Type B pancreatic cell (in vitro differentiated cells): ENCODE measurements at places on chromosomes 1 and 21. TPM values are rescaled to one million over a fixed set of nuclear protein-coding genes. Genes with fewer than 3 reads are reported as not detected.

Gene LEFTY2
- not detected in 2 replicates for total RNA-seq

Gene RAB3B
- total RNA-seq: 16.9 and 19.2 TPM in 2 replicates

Gene LCE2B
- not detected in 2 replicates for total RNA-seq

Gene TNFRSF8
- total RNA-seq: 0.07 and 0.14 TPM in 2 replicates

DNA sequence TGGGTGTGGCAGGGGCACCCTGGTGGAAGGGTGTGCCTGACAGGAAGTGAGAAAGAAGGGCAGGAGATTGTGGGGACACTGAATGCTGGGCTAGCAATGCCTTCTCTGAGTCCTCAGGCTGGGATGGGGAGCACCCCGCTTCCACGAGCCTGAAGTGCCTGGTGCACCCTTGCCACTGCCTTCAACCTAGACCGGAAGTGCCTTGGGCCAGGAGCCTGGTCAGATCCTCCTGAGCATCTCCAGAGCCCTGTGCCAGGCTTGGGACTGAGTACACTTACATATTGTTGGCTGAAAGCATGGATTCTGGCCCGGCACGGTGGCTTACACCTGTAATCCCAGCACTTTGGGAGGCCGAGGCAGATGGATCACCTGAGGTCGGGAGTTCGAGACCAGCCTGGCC lies 205.8 kb upstream of the EDN2 start:
- peaks cover 7% of the 10 kb centered on the region for H3K27me3 ChIP-seq
- no peak overlapping the region for H3K27ac ChIP-seq
- no peak overlapping the region for H3K4me3 ChIP-seq
- no peaks in the 10 kb centered on the region for H3K36me3 ChIP-seq

DNA sequence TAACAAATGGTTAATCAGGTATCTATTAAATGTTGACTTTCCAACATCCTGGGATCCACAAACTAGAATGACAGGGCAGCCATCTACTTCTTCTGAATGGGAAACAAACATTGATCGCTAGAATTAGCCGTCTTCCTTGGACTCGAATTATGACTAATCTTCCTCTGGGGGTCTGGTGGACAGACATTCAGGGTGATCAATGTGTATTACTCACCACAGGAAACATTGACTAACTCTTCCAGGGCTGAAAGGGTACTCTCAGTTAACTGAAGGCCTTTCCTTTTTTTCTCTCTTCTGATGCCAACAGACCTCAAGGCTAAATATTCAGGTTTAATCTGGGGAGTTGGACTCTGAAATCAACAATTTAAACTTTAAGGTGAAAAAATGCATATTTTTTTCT lies 9.5 kb downstream of the NOL9 start:
- no peaks in the 10 kb centered on the region for H3K27me3 ChIP-seq
- H3K27ac ChIP-seq: no peak overlapping the region
- no peak for DNase-seq
- no peaks in the 10 kb centered on the region for H3K4me1 ChIP-seq

DNA sequence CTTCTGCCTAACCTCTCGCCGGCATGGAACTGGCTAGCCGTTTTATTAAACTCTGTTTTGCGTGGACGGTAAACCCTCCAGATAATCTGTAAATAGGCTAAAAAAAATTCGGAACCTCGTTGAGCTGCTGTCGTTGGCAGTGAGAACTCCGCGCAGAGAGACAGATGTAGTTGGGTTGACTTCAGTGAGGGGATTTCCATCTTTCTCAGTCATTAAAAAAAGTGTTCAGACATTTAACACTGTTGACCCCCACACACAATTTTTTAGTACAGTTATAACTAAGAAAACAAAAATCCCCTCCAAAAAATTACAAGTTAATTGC lies 464 bp downstream of the PARK7 start:
- H3K27me3 ChIP-seq: no peaks in the 10 kb centered on the region
- peak overlapping the region; percentile 95 for H3K4me3 ChIP-seq
- no peak for DNase-seq
- peak overlapping the region; percentile 95 for H3K27ac ChIP-seq
- peaks cover 18% of the 10 kb centered on the region for H3K36me3 ChIP-seq

GRCh38 chr21:14947613-14948160 lies 117.1 kb downstream of the NRIP1 start:
- H3K27me3 ChIP-seq: no peaks in the 10 kb centered on the region
- no peaks in the 10 kb centered on the region for H3K36me3 ChIP-seq
- peaks cover 3% of the 10 kb centered on the region for H3K4me1 ChIP-seq

- no peak for DNase-seq
- peaks cover 20% of the 10 kb centered on the region for H3K27me3 ChIP-seq
- H3K4me3 ChIP-seq: no peak overlapping the region
- peaks cover 39% of the 10 kb centered on the region for H3K4me1 ChIP-seq
Observed at GRCh38 chr1:160171980-160172379, 18.4 kb upstream of the CASQ1 start.

DNA sequence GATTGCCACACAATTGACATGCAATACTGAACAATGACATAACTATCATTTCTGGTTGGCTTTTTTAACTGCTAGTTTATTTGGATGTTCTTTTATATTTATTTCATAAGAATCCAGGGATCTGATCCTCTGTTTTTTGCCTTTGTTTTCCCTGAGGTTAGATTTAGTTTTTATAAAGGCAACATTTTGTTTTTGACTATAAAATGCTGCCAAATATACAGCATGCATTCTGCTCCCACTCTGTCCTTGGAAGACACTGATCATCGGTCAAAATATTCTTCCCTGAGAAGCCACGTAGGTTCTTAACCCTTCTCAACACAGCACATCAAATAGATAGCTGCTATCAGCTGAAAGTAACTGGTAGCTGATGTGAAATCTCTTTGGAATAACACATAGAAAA lies 52.5 kb downstream of the LYPLAL1 start:
- no peak overlapping the region for H3K27ac ChIP-seq
- no peaks in the 10 kb centered on the region for H3K27me3 ChIP-seq
- DNase-seq: no peak
- no peaks in the 10 kb centered on the region for H3K4me1 ChIP-seq
- peaks cover 31% of the 10 kb centered on the region for H3K36me3 ChIP-seq

DNA sequence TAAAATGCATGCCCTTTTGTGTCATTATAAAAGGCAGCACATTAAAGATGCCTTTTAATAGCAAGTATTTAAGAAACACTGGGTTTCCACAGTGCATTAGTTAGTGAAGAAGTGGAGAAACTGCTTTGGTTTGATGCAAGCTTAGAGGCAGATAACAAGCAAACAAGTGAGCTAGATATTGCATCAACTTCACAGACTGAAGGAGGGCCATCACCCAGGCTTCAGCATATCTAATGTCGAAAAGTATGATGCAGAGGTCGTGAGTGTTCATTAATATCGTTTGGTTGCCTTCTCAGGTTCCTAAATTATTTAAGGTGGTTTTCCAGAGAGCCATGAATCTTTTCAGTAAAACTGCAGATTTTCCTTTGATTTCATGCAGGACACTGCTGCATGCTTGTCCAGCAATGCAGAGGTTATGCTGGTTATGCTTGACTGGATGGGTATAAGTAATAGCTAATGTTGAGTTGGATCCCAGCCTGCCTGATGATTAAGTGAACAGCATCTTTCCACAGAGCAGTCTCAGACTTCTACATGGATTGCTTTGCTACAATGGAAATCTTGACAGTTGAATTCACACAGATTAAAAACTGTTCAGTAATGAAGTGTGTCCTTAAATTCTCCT lies 69.7 kb upstream of the IPO9 start:
- peaks cover 66% of the 10 kb centered on the region for H3K4me1 ChIP-seq
- H3K27me3 ChIP-seq: no peaks in the 10 kb centered on the region
- no peak overlapping the region for H3K4me3 ChIP-seq
- H3K27ac ChIP-seq: no peak overlapping the region
- no peak for DNase-seq

DNA sequence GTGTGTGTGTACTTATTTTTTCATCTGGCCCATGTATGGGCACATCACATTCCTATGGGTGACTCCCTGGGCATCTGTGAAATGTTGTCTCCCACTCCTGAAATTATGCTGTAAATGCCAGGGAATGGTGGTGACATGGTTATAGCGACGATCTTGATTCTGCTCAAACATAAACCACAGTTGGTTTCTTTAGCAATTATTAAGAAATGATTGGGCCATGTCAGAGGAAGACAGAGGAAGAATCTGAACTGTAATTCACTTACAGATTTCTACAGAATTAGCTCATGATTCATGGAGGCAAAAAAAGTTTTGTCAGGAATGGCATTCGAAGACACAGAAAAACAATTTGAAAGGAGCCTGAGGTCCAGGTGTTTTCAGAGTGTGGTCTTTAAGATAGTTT lies 25.8 kb upstream of the KCNE1 start:
- H3K27ac ChIP-seq: peak overlapping the region; percentile 26
- DNase-seq: no peak
- no peaks in the 10 kb centered on the region for H3K27me3 ChIP-seq
- no peak overlapping the region for H3K4me3 ChIP-seq
- peaks cover 3% of the 10 kb centered on the region for H3K36me3 ChIP-seq

DNA sequence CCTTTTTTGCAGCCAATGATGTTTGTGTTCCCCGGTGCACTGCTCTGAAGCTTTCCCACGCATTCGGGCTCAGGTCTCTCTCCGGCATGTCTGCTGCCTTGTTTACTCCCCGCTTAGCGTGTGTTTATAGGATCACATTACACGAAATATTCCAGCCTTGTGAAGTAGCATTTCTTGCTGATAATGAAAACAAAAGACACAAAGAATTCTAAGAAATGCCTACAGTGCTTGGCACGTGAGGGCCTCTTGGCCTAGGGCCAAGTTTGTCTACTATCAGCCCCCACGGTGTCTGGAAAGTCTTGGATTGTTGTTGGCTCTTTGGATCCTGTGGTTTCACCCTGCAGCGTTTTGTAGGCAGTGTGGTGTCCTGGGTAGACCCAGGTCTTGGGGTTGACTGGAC lies 11.2 kb upstream of the GSTM4 start:
- H3K27me3 ChIP-seq: no peaks in the 10 kb centered on the region
- H3K4me1 ChIP-seq: peaks cover 20% of the 10 kb centered on the region
- peak; percentile 67 for DNase-seq
- H3K36me3 ChIP-seq: no peaks in the 10 kb centered on the region
- H3K4me3 ChIP-seq: no peak overlapping the region
- H3K27ac ChIP-seq: no peak overlapping the region

DNA sequence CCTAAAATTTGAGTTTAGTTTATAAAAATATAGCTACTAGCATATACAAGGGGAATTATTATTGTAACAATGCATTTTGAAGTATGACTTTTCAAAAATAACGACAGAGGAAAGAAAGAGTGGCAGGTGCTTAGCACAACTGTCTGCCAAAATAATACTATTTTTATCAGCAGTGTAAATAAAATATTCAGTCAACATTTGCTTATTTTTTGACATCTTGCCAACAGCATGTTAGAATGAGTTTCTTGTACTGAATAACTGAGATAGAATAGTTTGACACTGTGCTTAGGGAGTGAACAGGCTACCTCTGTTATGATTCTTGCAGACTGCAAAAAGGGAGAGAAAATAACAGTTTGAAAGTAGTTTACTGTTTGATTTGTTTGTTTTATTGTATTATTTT lies 909.8 kb downstream of the BRINP3 start:
- no peak overlapping the region for H3K27ac ChIP-seq
- H3K4me3 ChIP-seq: no peak overlapping the region
- H3K36me3 ChIP-seq: no peaks in the 10 kb centered on the region
- DNase-seq: no peak
- H3K4me1 ChIP-seq: no peaks in the 10 kb centered on the region

DNA sequence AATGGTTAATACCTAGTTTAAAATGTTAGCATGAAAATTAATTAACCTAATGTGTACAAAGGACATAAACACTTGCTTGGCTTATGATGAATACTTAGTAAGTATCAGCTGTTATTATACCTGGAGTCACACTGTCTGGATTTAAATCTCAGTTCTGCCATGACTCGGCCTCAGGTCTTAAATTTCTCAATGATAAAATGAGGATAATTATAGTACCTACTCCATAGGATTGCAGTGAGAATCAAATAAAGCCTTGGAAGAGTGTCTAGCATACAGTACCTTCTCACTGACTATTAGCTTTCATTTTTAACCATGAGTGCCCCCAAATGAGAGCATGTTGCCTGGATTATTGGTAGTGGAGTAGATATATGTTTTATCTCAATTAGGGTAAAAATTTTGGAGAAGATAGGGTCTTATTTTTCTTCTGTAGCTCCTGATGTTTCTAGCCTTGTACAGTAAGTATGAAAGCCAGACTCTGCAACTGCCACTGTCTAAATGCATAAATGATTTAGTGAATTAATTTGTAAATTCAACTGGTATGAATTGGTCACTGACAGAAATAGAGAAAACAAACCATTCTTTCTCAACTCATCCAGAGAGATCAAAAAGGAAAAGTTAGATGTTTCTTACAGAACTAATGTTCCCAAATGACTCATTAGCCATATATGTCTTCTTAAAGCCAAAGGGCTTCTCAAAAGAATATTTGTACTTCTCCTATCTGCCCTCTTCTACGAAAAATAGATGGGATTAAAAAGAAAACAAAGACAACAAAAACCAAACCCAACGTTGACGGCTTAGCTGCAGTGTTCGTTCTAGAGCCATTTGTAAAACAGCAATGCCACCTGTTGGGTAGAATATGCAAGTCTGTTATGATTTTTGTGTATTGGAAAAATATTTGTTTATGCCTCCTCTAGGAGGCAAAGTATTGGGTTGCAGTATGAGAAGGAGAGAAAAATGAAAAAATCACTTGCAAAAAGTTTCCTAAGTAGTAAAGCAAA lies 53.8 kb upstream of the MROH9 start:
- no peaks in the 10 kb centered on the region for H3K27me3 ChIP-seq
- DNase-seq: no peak
- no peak overlapping the region for H3K27ac ChIP-seq

GRCh38 chr1:117231748-117232373 lies 21.1 kb upstream of the VTCN1 start:
- DNase-seq: no peak
- peaks cover 7% of the 10 kb centered on the region for H3K4me1 ChIP-seq
- H3K27ac ChIP-seq: peak overlapping the region; percentile 27

DNA sequence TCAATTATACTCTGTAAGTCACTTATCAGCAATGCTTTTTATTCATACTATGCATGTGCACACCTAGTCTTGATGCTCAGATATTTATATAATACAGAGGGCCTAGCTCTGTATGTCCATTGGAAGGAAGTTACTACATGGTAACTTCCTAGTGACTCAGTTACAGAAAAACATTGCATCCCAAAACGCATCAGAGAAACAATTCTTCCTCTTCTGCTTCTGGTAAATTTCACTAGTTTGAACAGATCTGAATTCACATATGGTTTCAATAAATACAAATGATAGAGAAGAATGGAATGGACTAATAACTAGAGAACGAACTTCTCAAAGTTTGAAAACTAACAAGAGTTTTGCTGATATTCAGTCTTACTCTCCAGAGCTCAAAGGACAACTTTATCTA lies 811.3 kb upstream of the ADGRL2 start:
- no peaks in the 10 kb centered on the region for H3K27me3 ChIP-seq
- no peak for DNase-seq
- no peaks in the 10 kb centered on the region for H3K36me3 ChIP-seq
- peaks cover 10% of the 10 kb centered on the region for H3K4me1 ChIP-seq
- H3K4me3 ChIP-seq: no peak overlapping the region
